OCI-LY7 (cell line): ENCODE measurements at places on chromosomes 12 and 14.

GRCh38 chr12:7781274-7781673, 7.9 kb upstream of the NANOG start:
- no peak for DNase-seq

DNA sequence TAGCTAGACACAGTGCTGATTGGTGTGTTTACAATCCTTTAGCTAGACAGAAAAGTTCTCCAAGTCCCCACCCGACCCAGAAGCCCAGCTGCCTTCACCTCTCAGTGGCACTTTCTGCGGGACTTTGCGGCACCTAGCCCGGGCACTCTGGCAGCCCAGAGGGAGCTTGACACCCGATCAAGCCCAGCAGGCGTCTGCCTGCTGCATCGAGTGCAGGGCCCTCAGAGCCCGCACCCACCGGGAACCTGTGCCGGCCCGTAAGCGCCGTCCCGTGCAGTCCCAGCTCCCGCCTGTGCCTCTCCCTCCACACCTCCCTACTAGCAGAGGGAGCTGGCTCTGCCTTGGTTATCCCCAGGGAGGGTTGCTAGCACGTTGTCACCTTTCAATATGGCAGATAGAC, 631.0 kb upstream of the STXBP6 start:
- DNase-seq = no peak

GRCh38 chr14:54166049-54166950, 209.7 kb upstream of the BMP4 start:
- no peak for DNase-seq

DNA sequence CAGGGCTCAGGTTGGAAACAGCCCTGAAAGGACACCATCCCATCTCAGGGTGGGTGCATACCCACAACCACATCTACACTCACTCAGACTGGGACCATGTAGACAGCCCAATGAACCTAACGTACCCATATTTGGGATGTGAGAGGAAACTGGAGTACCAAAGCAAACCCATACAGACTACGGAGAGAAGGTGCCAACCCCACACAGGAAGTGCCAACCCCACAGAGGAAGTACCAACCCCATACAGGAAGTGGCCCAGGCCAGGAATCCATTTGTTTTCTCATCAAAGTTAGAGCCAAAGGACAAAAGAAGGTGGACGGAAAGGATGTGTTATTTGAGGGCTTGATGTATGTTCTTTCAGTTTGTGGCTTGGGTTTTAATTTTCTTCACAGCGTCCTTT, 19.5 kb upstream of the SPIC start:
- no peak for DNase-seq

GRCh38 chr12:118465706-118466105, 89.4 kb downstream of the SUDS3 start:
- DNase-seq = no peak

- DNase-seq = no peak
These were observed 17.0 kb upstream of the IL22 start for GRCh38 chr12:68270358-68270757.

- DNase-seq = no peak
These were observed 185.1 kb downstream of the DACT1 start for GRCh38 chr14:58822856-58823255.

- DNase-seq = no peak
These were observed 29.9 kb downstream of the SRRM4 start for GRCh38 chr12:119011231-119011630.

- no peak for DNase-seq
These were observed 135.2 kb downstream of the ADGRD1 start for GRCh38 chr12:131088701-131089530.

GRCh38 chr12:18864900-18865561, 127.1 kb downstream of the CAPZA3 start:
- DNase-seq = no peak

GRCh38 chr14:70045844-70046535, 142.8 kb downstream of the SLC8A3 start:
- no peak for DNase-seq

GRCh38 chr12:1758887-1759286, 61.5 kb upstream of the LRTM2 start:
- no peak for DNase-seq

GRCh38 chr14:23301288-23301968, 1.2 kb downstream of the PPP1R3E start:
- DNase-seq = peak; percentile 99

GRCh38 chr12:88334271-88334670, 192.2 kb downstream of the TMTC3 start:
- peak; percentile 26 for DNase-seq

- no peak for DNase-seq
These were observed 44.3 kb downstream of the TEAD4 start for GRCh38 chr12:3003357-3003992.

DNA sequence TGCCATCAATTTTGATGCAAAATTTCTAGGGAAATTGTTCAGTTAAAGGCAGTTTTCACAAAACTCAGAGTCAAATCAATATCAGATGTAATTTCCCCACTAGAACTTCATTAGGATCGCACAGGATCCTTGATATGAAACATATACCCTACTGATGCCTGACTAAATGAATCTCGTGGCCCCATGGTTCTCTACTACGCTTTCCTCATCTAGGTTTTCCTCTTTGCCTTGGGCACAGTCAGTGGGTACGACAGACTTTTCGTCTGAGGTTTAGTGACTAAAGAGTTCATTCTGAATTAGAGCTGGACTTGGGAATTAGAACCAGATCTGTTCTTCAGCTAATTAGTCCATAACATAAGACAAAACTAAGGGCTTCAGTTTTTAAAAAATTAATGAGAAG, 42.5 kb upstream of the GNPNAT1 start:
- DNase-seq = no peak

DNA sequence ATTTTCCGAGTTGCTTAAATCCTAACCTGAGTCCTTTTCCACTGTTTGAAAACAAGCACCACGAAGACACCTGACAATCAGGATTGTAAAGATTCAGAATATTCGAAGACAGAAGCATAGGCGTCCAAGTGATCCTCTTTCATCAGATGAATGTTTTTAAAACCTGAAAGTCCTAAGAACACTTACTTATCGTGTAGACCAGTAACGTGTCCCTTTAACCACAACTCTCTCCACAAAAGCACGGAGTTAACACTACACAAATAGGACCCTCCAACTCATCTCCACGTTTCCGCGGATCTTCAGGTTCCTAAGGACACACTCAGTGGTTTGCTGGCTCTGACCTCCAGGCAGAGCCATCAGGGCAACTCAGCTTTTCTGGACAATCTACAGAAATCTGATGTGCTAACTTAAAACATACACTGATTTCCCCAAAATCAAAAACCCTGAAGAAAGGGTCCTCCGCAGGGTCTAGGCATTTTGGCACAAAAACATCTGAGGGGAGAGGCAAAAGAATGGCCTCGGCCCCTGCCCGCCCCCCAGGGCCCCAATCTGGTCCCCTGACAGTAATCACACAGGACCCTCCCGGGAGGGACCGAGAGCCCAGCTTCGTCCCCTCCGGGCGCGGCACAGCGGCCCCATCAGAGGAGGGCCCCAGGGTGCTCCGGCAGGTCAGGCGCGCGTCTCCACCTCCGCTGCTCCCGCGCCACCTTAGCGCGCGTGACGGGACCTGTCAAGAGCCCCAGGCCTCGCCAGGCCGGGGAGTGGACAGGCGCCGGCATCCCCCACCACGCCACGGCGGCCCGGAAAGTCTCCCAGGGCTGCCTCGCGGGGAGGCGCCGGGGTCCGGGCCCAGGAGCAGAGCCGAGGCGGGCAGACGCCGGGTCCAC, 925 bp downstream of the DICER1 start:
- DNase-seq = peak; percentile 48

GRCh38 chr12:53338916-53339315, 2.8 kb upstream of the SP7 start:
- no peak for DNase-seq

DNA sequence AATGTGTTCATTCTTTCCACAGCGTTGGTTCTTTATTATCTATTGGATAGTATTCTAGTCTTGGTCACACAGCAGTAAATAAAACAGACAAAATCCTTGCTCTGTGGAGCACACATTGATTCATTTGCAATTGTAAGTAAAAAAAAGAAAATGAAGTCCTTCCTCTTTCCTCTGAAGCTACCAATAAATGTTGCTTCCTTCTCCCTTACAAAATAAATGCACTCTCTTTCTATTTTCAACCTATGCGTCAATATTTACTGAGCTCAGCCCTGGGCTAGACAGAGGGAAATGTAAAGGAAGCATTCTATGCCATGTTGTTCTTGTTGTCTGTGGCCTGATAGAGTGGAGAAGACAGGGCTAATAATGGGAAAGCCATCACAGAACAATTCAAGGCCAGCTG, 2.9 kb downstream of the ABHD12B start:
- DNase-seq = no peak

GRCh38 chr12:46349253-46349652, 23.3 kb downstream of the SLC38A2 start:
- DNase-seq = no peak

DNA sequence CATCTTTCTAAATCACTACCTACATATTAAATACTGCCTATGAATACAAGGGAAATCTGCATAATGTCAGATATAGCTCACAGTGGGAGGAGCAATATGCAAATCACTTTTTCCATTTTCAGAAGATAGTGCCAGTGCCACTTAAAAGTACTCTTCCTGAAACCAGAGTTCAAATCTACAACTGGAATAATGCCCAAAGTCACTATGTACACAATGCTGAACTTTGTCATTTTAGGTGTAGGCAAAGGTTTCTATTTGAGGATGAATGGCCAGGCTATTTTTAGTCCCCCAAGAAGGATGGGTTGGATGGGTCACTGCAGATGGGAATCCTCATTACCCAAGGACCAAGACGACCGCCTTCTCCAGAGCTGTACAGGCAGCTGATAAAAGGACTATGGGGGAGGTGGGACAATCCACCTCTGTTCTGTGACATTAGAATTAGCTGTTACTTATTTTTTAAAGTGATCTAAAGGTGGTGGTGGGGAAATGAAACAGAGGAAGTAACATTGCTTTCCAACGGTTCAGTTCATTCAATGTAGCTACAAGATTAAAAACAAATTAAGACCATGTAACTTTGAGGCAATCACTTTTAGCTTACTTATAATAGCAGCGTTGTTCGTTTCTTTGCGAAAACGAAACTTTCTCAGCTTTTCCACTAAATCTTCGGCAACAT, 5.6 kb downstream of the GMFB start:
- DNase-seq = peak; percentile 71

- DNase-seq = no peak
These were observed 131.7 kb upstream of the CPNE8 start for GRCh38 chr12:39037115-39037514.

- DNase-seq = no peak
These were observed 397.6 kb downstream of the NUAK1 start for GRCh38 chr12:105740970-105741725.

DNA sequence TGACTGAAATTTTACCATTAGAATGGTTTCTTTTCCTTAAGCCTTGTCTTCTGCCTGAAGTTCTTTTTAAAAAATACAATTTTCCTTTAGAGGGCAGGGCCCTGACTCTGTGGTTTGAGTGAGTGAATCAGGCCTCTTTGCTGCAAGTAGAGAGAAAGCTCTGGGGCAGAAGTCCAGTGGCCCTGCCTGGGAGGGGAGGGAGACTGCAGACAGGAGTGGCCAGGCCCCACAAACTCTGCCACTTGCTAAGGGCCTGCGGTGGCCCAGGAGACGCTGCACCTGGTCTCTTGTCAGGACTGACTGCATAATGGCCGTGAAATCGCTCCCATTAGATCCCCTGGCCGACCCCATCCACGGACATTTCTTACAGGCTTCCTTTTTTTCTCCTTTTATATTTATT, 25.5 kb downstream of the TSPAN11 start:
- DNase-seq = no peak

- peak; percentile 34 for DNase-seq
These were observed 15.5 kb upstream of the TCTN2 start for GRCh38 chr12:123655420-123655819.

DNA sequence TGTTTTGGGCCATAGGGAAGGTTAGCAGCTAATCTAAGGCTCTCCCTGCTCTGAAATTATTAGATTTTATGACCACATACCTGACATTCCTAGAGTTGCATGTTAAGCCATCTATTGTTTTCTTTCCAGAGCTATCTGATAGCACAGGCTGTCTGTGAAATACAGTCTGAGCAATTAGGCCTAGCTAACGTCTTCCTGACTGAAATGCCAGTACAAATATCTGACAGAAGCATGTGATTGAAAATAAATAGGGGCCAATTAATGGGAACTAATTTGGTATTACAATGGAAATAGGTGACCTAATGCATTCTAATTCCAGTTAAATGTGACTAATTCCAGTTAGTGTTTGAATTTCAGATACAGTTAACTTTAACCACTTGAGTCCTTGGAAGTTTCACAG, 115.2 kb downstream of the C12orf75 start:
- no peak for DNase-seq

GRCh38 chr12:130916241-130916911, 37.3 kb upstream of the ADGRD1 start:
- DNase-seq = peak; percentile 83

- DNase-seq = peak; percentile 65
These were observed 1.4 kb upstream of the HSP90AA1 start for GRCh38 chr14:102088012-102088792.

- no peak for DNase-seq
These were observed 10.4 kb downstream of the AKAP5 start for GRCh38 chr14:64475585-64476273.

- no peak for DNase-seq
These were observed 47.7 kb upstream of the NRXN3 start for GRCh38 chr14:78122436-78122835.

GRCh38 chr12:52005903-52006703, 643 bp upstream of the TAMALIN start:
- peak; percentile 61 for DNase-seq

DNA sequence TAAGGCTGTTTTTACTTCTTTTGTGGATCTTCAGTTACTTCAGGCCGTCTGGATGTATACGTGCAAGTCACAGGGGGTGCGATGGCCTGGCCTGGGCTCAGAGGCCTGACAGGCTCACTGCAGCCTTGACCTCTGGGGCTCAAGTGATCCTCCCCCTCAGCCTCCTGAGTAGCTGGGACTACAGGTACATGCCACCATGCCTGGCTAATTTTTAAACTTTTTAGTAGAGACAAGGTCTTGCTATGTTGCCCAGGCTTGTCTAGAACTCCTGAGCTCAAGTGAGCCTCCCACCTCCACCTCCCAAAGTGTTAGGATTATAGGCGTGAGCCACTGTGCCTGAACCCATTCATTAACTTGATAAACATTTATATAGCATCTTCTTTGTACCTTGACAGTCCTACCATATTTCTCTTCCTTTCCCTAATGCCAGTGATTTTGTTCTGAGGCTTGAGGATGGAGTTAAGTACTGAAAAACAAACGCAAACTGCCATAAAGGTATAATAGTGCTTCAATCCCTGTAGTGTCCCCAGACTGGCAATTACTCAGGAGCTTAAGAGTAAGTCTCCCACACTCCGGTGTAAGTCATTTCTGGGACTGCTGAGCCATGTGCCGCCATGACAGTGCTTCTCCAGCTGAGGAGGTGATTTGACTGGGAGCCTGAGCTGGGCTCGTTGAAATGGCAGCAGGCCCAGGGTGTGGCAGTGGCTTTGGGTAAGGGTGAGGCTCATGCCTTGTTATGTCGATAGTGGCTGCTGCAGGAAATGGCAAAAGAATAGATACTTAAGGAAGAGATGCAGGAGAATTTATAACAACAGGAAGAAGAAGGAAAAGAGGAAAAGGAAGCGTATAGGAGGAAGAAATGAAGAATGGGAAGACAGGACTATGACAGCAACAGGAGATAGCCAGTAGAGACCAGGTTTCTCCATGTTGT, 43.7 kb upstream of the HECTD1 start:
- no peak for DNase-seq

- DNase-seq = no peak
These were observed 22.1 kb downstream of the PRKD1 start for GRCh38 chr14:29905543-29905942.
